Left ventricle myocardium inferior (tissue), 1 donor: ENCODE measurements at places on chromosomes 2 and 18. TPM values are rescaled to one million over a fixed set of nuclear protein-coding genes. Genes with fewer than 3 reads are reported as not detected.

GRCh38 chr2:164954186-164954585 is 1.1 kb downstream of the SLC38A11 start:
- peak overlapping the region; percentile 63 for H3K4me3 ChIP-seq
- peaks cover 8% of the 10 kb centered on the region for H3K4me1 ChIP-seq
- H3K36me3 ChIP-seq, result no peaks in the 10 kb centered on the region
- H3K27me3 ChIP-seq, result peaks cover 38% of the 10 kb centered on the region

DNA sequence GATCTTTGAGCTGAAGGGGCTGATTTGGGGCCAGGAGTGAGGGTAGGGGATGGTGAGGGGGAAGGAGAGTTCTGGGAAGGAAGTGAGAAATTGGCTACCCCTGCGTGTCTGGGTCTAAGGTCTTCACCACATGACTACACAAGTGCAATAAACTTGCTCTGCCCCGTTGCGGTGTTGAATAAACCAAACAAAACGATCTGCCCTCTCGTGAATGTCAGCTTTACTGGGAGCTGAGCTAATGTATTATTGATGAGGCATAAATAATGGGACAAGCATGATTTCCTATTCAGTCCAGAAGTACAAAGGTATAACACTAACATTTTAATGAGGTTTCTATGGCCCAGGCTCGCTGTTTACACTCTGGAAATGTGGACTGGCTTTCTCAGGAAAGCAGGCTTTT is 8.0 kb upstream of the CFAP221 start:
- H3K36me3 ChIP-seq, result no peaks in the 10 kb centered on the region
- H3K27me3 ChIP-seq, result peaks cover 25% of the 10 kb centered on the region
- DNase-seq, result no peak
- no peaks in the 10 kb centered on the region for H3K4me1 ChIP-seq
- H3K4me3 ChIP-seq, result no peak overlapping the region

GRCh38 chr18:26457611-26458353 is 90.6 kb downstream of the KCTD1 start:
- no peaks in the 10 kb centered on the region for H3K27me3 ChIP-seq
- H3K4me3 ChIP-seq, result no peak overlapping the region
- no peak for DNase-seq
- peaks cover 59% of the 10 kb centered on the region for H3K4me1 ChIP-seq
- H3K36me3 ChIP-seq, result peaks cover 24% of the 10 kb centered on the region
- peak overlapping the region; percentile 13 for H3K27ac ChIP-seq

The UPP2 gene
- not detected for total RNA-seq

The GALR1 gene
- 0.05 TPM for total RNA-seq

GRCh38 chr2:16441431-16441830 is 224.2 kb downstream of the CYRIA start:
- no peak for DNase-seq
- H3K4me1 ChIP-seq, result no peaks in the 10 kb centered on the region
- H3K4me3 ChIP-seq, result no peak overlapping the region
- H3K36me3 ChIP-seq, result no peaks in the 10 kb centered on the region
- H3K27ac ChIP-seq, result no peak overlapping the region
- H3K27me3 ChIP-seq, result peaks cover 26% of the 10 kb centered on the region

GRCh38 chr2:5592916-5593315 is 99.3 kb upstream of the SOX11 start:
- H3K4me3 ChIP-seq, result no peak overlapping the region
- no peak for DNase-seq
- H3K27me3 ChIP-seq, result peaks cover 34% of the 10 kb centered on the region
- H3K27ac ChIP-seq, result no peak overlapping the region

DNA sequence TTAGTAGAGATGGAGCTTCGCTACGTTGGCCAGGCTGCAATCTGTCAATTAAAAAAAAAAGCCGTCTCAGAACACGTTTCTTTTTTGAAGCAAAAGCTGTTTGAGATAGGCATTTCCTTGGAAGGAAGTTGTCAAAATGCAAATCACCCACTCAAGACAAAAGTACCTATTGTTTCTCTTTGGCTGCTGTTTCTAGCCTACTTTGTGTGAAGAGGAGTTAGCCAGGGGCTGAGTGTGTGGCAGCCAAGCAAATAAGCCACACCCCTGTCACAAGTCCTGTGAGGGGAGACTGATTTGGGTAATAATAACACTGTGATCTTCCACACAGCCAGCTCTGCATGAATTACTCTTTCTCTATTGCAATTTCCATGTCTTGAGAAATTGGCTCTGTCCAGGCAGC is 47.4 kb upstream of the CDCA7 start:
- no peaks in the 10 kb centered on the region for H3K4me1 ChIP-seq
- H3K36me3 ChIP-seq, result no peaks in the 10 kb centered on the region
- H3K27ac ChIP-seq, result no peak overlapping the region

DNA sequence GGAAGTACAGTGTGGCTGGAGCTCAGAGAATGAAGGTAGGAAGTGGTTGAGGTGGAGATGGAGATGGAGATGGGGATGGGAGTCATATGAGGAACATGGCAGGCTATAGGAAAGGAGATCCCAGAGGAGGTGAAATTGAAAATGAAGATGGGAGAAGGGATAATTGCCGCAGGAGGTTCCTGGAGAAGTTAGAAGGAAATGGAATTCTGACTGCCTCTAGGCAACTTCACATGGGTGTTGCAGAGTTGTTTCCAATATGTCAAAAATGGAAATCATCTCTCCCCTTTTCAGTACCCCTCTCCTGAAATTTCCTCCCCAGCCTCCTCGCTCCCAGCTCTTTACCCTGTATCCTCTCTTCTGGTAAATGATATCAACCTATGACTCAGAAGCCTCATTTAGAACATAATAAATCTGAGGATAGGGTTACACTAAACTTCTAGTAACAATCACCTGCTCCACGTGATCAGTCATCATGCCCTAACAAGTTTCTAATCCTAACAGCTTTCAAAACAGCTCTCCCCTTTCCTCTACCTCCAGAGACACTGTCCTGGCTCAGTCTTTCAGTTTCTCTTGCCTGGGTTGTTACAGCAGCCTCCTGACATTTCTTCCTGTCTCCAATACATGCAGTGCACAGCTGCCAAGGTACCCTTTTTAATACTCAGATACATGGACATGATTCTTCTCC is 201.9 kb upstream of the RBMS1 start:
- no peaks in the 10 kb centered on the region for H3K36me3 ChIP-seq
- DNase-seq, result no peak
- no peak overlapping the region for H3K4me3 ChIP-seq

GRCh38 chr18:42401131-42401673 is 446.2 kb downstream of the PIK3C3 start:
- no peaks in the 10 kb centered on the region for H3K4me1 ChIP-seq
- H3K27me3 ChIP-seq, result no peaks in the 10 kb centered on the region
- no peak overlapping the region for H3K27ac ChIP-seq
- H3K4me3 ChIP-seq, result no peak overlapping the region

DNA sequence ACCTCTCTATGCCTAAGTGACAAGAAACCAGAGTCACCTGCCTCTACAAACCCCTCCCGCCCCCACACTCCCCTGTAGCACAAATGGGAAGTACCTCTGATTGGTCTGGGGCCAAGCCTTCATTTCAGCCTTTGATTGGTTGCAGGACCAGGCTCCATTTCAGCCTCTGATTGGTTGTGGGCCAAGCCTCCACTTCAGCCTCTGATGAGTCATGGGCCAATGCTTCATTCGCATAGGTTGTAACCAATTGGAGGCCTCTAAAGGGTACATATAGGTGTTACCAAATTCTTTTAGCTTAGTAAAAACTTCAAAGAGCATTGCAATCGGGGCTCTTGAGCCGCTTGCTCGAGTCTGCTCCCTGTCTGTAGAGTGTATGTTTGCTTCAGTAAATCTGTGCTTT is 25.0 kb downstream of the CCDC102B start:
- DNase-seq, result no peak
- H3K27me3 ChIP-seq, result no peaks in the 10 kb centered on the region
- H3K36me3 ChIP-seq, result no peaks in the 10 kb centered on the region
- peaks cover 10% of the 10 kb centered on the region for H3K4me1 ChIP-seq
- H3K4me3 ChIP-seq, result no peak overlapping the region
- no peak overlapping the region for H3K27ac ChIP-seq

DNA sequence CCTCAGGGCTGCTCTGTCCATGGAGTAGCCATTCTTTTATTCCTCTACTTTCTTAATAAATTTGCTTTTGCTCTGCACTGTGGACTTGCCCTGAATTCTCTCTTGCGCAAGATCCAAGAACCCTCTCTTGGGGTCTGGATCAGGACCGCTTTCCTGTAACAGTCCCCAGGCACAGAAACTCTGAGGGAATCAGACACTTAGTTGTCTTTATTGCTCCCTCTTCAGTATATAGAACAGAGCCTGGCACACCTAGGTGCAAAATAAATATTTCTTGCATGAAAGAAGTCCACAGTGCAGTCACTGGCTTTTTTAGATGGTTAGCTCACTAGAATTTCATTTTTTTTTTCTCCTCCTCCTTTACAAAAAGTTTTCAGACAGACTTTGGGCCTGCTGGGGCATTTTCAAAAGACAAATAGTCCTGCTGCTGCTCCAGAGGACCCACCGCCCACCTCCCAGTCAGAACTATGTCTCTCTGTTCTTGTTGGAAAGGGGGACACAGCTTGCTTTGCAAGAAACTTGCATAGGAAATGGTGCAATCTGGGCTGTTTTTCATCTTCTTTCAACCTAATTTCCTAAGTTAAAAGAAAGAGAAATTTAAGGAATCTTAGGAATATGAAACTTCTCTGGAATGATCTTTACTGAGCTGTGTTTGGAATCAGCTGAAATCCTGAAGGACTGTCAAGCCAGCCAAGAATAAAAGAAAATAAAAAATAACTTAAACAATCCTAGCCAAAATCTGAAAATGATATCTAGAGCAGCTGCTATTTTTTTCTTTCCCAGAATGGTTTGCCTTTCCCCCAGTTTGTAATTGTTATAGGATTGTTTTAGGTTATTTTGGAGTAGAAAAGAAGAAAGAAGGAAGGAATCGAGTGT is 31.7 kb upstream of the MAP4K3 start:
- H3K4me1 ChIP-seq, result peaks cover 44% of the 10 kb centered on the region
- H3K4me3 ChIP-seq, result no peak overlapping the region
- DNase-seq, result no peak
- H3K27me3 ChIP-seq, result no peaks in the 10 kb centered on the region
